Left lung (tissue), 14 donors: ENCODE measurements at places on chromosomes 11 and 22. TPM values are rescaled to one million over a fixed set of nuclear protein-coding genes. Genes with fewer than 3 reads are reported as not detected.

Gene MAFF
- polyA plus RNA-seq, result 8.5 TPM

Gene DDX25
- polyA plus RNA-seq, result 2.5 TPM

Gene CLTCL1
- 11.3 TPM for polyA plus RNA-seq

DNA sequence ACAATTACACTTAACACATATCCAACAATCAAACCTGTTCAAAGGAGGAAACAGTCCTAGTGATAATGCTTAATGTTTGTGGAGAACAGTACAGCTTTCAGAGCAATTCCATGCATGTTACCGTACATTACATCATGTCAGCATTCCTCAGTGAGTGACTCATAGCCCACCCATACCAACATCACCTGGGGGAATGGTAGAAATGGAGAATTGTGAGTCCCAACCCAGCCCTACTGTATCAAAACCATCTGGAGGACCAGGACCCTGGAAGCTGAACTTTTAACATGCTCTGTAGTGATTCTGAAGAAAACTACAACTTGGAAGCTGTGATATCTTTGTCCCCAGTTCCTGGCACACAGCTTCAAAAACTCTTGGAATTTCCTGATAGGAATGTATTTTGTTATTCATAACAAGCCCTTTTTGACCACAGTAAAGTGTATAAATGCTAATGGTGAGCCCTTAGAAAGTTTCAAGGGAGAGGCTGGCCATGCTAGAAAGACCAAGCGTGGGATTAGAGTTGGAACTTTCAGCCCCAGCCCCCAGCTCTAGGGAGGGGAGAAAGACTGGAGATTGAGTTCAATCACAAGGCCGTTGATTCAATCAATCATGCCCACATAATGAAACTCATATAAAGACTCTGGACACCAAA, 301.1 kb downstream of the BUD13 start:
- DNase-seq, result no peak

DNA sequence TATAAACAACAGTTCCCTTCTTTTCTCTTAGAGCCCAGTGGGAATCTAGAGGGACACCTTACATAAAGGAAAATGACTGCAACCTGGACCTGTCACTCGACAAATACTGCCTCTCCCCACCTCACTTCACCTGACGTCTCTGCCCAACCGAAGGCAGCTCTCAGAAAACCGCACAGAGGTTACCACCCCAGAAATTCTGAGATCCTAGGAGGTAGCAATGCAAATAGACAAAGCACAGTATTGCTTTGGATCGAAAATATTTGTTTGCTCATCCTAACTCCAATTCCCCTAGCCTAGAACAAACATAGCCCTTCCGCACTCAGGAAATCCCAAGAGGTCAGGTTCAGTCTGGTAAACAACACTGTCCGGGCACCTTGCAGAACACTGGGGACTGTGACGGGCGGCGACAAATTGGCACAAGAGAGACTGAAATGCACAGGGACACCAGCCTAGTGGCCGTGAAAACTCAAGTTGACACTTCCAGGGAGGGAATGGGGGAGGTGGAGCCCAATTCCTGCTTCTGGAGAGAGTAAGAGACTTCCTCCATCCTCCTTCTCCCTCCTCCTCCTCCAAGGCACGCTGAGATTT, 420 bp upstream of the TRIM44 start:
- DNase-seq, result no peak

DNA sequence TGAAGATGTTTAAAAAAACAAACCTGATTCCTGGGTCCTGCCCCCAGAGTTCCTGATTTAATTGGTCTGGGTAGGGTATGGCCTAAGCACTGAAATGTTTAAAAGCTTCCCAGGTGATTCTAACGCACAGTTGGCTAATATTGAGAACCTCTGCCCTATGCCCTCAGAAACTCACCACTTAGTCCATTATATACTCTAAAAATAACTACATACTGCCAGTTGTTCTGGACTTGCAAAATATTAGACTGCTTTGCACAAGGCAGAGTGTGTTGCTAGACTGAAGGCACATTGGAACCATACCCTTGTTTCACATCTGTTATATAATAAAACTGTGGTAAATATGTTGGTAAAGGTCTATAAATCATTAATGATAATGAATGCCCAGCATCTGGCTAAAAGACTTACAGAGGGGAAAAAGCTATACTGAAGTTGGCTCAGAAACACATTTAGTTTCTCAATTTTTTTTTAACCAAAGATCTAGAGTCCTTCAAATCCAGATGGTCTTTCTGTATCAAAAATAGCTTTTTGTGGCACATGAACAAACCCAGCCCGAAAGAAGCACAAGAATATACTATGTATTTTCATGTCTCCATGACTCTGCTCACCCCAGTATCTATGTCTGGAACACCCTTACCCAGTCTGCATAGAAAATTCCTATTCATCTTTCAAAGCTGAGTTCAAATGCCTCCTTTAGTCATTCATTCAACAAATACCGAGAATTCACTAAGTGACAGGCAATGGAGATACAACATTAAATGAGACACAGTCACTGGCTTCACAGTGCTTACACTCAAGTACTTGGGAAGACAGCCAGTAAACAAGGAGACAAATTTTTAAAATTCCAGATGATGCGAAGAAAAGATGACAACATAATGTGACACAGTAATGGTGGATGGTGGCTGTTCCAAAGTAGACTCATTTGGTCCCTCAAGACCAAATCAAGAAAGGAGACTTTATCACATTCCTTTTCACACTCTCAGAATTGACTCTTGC, 44.1 kb downstream of the RBFOX2 start:
- no peak for DNase-seq

DNA sequence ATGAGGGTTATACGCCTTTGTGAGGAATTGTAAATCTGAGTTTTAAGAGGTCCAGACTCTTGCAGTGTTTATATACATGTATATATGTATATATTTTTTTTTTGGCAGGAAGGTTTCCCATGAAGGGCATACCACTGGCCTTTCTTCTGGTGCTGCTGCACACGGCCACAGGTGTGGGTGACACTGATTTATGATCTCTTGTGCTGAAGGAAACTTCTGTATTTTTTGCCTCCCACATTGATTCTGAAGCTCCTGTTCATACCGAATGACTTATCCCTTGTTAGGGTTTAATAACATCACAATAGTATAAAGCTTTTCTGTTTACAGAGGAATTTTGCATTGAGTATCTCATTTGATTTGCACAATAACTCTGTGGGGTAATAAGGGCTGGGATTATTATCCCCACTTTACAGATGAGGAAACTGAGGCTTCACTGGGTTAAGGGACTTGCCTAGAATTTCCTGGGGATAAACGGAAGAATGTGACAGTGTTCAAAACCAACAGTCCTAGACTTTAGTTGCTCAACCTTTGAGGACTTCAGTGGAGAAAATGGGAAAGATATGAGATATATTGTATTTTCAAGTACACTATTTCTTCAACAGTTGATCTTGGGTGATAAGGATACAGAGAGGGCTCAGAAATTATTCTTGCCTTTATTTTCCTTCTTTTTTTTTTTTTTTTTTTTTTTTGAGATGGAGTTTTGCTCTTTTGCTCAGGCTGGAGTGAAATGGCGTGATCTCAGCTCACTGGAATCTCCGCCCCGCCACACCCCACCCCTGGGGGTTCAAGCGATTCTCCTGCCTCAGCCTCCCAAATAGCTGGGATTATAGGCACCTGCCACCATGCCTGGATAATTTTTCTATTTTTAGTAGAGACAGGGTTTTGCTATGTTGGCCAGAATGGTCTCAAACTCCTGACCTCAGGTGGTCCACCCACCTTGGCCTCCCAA, 70.1 kb downstream of the MICAL2 start:
- DNase-seq, result no peak

DNA sequence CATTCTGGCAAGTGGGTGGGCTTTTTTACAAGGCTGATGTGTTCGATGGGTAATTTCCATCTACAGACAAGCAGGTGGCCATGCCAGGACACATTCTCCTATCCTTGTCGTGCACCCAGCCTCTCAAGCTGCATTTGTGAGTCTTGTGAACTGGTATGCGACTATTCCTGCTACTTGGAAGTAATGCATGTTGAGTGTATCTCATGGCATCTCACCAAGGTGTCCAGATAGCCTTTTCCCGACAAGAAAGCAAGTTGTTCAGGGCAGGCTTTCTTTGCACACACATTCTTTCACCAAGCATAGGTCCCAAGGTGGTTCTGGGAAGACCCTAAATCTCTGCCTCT, 18.8 kb upstream of the SYT13 start:
- DNase-seq, result no peak

DNA sequence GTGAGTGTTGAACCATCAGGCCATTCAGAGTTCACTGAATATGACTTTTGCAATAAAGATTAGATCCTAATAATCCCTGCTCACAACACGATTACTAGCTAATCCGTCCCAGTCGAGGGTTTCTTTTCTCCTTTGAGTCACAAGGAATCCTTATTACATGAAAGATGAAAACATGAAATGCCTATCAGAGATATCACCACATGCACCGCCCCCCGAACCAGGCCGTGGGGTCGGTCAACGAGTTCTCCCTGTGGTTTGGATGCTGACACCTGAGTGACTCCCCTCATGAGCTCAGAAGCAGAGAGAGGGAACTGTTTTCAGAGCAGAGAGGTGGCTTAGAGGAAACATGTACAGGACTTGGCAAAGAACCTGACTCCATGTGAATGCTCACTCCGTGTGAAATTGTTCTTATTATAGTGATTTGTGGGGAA, 263.3 kb downstream of the ETS1 start:
- no peak for DNase-seq

GRCh38 chr11:79439886-79440570, 802 bp downstream of the TENM4 start:
- DNase-seq, result peak; percentile 17

DNA sequence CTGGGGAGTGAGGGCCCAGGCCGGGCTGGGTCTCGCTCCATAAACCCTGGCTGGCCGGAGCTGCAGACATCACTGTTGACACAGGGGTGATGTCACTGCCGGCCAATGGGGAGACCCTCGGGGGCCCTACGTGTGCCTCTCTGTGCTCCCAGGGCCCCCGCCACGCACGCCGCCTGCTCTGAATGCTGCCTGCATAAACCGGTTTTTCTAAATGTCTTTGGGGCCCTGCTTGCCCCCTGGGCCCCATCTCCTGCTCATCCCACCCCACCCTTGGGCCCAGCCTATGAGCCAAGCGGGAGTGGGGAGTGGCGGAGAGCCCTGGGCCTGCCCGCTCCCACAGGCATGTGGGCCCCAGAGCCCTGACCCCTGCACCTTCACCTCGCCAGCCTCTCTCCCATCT, 7.7 kb downstream of the H19 start:
- DNase-seq, result no peak

DNA sequence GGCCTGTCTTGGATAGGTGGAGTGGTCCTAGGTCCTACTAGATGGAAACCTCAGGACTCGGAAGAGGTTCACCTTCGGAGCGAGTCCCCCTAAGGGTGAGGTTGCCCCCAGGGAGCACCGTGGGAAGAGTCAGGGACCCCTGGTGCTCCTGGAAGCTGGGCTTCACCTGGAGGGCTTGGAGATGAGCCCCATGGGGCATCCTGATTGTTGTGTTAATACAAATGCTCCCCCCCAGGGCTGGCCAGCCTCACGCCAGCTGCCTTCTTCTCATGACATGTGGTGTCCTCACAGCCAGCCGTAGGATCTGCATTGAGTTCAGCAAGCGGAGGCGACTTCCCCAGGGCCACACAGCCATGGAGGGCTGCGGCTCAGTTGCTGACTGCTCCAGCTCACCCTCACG, 1487.5 kb downstream of the BRD1 start:
- no peak for DNase-seq

- DNase-seq, result no peak
Observed at GRCh38 chr11:72642043-72642883, 32.0 kb downstream of the PDE2A start.

DNA sequence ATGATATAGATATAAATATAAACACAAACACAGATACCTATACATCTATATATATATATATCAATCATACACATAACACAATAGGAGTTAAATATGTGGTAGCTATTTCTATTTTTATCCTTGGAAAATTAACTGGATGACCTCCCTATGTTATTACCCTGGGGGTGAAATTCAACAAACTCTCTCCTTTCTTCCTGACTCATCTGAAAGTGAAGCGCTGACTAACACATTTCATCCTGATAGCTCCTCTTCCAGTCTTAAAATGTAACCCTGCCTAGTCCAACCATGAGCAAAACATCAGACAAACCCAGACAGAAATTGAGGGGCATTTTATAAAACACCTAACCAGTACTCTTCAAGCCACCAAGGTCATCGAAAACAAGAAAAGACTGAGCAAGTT, 220.6 kb upstream of the ISX start:
- no peak for DNase-seq

- DNase-seq, result no peak
Observed at GRCh38 chr22:26673486-26673885, 16.1 kb downstream of the MIAT start.

- no peak for DNase-seq
Observed at GRCh38 chr11:33000181-33000580, 15.5 kb upstream of the DEPDC7 start.

DNA sequence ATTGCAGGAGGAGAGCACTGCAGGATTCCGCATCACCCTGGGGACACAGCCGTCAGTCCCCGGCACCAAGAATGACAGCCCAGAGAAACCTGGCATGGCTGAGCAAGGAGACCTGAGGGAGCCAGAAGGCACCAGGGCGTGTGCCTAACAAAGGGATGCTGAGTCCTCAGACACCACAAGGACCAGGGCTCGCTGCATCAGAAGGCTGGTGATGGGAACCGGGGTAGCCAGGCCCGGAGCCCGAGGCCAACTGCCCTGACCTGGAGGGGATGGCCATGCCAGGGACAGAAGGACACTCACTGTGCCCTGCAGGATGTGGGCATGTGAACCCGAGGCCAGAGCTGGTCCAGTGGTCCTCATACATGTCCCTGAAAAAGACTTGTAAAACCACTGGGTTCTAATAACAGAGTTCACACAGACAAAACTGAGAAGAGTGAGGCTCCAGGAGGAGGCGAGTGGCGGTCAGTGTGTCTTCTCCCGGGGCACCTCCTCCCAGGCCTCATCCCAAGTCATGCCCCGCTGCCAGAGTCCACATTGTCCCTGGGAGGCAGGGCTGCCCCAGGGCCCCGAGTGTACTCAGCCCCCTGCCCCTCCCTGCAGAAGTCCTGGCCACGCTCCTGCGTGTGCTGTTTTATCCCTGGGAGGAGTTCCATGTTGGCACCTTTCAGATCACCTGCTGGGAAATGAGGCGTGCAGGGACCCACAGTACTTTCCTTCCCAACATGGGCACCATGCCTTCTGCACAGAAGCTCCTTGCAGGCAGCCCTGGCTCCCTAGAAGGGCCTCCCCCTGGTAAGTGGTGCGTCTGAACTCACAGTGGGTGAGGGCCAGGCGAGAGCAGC, 42.5 kb downstream of the TBX1 start:
- DNase-seq, result peak; percentile 25

DNA sequence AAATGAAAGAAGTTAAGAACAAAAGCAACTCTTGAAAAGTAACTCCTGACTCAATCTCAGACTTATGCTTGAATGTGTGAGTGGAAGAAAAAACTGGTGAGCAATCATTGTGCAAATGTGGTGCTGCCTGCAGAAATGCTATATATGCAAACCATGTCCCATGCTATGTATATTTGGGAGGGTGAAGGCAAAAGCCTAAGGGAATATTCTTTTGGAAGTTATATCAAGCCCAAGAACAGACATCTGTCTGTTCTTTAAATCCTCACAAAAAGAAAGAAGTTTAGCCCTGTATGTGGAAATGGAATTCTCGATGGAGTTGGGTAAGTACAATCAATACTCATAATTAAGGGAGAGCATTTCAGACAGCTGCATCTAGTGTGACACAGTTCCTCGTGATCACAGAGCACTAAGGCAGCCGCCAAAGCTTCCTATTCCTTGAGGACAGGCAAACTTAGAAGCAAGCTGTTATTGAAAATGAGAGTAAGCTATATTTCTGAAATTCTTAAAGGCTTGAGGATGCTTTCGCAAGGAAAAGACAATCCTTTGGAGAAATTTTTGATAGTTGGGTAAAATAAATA, 406.5 kb upstream of the CHORDC1 start:
- DNase-seq, result no peak
